ENCODE measurements at places on chromosomes 4 and X.

DNA sequence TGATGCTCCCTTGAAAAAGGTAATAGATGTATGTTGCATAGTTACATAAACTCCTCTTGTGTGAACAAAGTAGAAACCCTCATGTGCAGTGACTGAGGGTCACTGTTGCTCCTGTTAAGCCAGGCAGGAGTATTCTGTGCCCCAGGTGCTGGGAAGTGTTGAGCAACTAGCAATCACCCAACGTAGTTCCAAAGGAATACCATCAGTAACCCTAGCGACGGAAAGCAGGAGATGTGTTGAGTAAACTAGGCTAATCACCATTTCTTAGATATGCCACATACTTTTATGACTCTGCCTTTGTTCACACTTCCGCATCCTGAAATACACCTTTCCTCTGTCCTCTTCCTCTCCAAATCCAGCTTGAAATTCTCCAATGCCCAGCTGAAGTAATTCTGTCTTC lies 50.9 kb upstream of the TAB3 start:
- no peak for DNase-seq

- DNase-seq, result no peak
These were observed 93.0 kb downstream of the TSPAN7 start for GRCh38 chrX:38654302-38654701.

DNA sequence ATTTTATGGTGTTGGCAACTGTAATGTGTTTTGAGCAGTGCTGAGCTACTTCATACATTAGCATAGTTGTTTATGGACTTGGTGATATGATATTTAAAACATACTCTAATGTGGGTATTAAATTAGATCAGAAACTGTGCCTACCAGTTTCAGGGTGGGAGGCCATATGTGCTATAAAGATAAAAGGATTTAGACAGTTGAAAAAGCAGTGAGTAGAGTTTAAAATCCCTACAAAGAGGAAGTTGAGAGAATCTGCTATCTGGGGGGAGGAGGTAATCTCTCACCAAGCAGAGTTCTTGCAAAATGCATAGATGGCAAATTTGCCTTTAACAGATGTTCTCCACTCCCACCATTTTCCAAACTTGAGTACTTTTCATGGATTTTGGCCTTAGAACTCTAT lies 154.5 kb downstream of the SPOCK3 start:
- DNase-seq, result no peak

GRCh38 chr4:151231915-151232595 lies 44.9 kb upstream of the PRSS48 start:
- no peak for DNase-seq

DNA sequence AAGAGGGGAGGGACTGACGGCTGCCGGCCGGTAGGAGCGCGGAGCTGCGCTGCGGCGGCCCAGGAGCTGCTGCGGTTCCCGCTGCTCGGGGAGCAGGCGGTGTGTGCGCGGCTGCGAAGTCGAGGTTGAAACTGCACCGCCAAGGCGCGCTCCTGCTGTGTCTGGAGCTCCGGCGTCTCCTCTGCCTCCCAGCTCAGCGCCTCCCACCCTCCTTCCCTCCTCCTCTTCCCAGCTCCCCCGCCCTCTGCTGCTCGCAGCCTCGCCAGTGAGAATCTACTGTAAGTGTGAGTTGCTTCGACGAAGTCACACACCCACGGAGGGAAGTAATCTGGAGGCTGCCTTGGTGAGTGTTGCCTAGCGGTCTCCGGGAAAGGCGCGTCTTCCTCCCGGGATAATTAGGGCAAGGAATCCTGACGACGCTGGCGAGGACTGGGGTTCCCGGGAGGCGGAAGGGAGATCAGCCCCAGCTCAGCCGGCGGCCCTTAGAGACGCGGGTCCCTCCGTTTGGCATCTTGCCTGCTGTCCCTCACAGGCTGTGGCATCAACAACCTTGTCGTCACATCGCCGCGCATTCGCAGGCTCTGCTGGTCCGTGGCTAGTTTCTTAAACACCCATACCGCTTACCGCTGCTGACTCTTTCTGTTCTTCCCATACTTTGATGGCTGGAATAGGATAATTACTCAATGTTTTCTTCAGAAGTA lies at the start of gene EPHA5:
Gene EPHA5, minus strand, starts transcription at position 159 of the 701 bp plus-strand sequence. CDS start 747 bp downstream, outside the sequence.
- DNase-seq, result no peak

GRCh38 chrX:66163849-66164411 lies at the start of gene HEPH:
TSS of gene HEPH (plus strand) at chrX:66164247. CDS start at chrX:66170571, 6,324 bp downstream.
- no peak for DNase-seq

DNA sequence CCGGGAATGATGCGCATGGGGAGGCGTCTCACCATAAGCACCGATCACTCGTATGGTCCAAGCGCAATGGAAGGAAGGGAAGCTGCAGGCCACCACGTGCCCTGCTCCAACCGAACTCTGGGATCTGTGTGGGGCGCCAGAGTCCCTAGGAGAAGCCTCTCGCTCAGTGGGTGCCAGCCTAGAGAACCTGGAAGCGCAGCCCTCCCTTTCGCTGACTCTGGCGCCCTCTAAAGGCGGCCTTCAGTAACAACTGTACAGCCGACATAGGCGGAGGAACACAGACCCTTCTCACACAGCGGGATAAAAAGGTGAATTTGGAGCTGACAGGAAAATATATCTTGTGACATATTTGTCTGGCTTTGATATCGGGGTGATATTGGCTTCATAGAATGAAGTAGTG lies 76.0 kb downstream of the INTS6L start:
- DNase-seq, result no peak

DNA sequence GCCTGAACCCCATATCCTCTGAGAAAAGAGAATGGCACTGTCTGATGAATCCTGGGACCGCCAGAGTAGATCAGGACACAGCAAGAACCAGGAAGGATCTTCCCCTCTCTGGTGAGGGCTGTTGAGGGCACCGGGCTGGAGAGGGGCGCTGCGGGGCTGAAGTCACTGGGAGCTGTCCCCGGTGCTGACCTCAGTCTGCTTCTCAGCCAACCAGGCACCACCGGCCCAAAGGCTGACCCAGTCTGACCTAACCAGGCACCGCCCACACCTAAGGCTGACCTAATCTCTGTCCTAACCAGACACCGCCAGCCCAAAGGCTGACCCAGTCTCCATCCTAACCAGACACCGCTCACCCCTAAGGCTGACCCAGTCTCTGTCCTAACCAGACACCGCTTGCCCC lies 82.8 kb downstream of the CPZ start:
- DNase-seq, result no peak

DNA sequence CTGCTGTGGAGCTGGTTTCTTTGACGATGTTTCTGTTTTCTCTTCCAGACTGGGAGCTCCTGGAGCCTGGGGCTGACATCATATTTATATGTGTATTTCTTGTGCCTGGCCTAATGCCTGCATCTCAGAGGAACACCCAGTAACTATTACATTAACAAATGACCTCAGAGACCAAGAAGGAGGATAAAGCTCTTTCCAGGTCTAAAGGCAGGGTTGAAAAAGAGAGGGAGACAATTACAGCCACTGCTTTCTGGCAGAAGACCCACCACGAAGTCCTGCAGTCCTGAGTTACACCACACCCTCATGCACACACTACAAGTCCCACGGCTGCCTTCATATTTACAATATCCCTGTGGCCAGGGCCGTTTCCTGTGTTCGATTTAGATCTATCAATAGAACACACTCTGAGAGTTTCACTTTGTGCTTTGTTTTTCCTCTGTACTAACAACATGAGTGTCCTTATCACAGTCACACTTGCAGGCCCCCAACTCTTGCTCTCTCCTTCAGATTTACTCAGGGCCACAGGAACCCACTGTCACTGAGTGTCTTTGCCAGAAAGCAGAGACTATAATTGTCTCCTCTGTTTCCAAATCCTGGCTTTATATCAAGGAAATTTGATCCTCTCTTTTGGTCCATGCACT lies 535.5 kb downstream of the MID1IP1 start:
- no peak for DNase-seq

DNA sequence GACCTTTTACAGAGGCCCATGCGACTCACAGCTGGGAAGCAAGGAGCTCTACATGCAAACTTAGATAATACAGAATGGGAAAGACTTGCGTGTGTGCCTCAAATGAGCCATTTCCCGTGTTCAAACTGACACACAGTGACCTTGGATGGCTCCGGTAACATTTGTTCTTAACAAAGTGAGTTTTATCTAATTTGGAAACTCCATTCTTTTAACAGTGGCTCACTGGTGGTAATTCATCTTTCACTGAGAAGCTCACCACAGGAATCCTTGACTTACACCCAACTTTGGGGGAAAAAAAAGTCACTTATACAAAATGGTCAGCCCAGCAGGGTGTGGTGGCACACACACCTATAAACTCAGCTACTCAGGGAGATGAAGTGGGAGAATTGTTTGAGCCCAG lies 190.6 kb downstream of the LDB2 start:
- DNase-seq, result no peak

DNA sequence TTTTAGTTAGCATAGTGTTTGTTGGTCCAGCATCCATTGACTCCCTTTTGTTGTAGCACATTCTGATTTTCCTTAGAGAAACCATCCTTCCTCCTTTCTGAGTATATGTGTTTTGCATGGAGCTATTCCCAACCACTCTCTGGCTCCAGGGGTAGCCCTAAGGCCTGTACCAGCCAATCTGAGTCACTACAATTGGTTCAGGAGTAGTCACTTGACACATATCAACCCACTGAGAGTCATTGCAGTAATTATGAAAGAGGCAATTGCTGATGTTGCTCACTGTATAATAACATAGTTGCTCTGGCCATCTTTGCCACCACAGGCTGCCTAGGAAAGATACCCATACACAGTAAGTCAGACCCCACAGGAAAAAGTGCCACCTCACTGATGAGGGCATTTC lies 71.2 kb upstream of the GRID2 start:
- DNase-seq, result no peak

DNA sequence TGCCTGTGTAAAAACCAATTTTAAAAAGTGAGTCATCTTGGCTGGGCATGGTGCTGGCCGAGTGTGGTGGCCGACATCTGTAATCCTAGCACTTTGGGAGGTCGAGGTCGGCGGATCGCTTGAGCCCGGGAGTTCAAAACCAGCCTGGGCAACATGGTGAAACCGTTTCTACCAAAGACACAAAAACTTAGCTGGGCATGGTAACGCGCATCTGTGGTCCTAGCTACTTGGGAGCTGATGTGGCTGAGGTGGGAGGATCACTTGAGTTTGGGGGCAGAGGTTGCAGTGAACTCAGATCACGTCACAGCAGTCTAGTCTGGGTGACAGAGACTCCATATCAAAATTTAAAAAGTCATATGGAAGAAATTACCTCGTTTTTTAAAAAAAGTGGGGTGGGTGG lies 7.6 kb downstream of the RLIM start:
- DNase-seq, result no peak

DNA sequence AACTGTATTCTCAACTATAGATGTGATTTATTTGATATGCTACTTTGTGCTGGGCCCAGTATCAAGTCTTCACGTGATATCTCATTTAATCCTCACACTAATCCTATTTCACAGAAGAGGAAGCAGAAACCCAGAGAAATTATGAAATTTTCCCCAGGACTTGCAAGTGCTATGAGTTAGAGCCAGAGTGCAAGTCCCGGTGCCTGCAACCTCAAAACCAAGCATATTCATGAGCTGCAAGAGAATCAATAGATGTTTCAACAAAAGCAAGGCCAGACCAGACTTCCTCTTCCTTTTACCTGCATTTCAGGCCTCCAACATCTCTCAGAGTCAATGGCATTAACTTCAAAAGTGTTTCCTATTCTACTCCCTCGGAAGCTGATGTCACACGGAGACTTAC lies 92.2 kb upstream of the GATB start:
- no peak for DNase-seq

All from stimulated activated CD4-positive, alpha-beta T cell treated with anti-CD3 and anti-CD28 coated beads, Interleukin-15, amount 100 ng/mL, for 1 hour (primary cell).